ENCODE measurements at places on chromosomes 7 and 10. TPM values are rescaled to one million over a fixed set of nuclear protein-coding genes. Genes with fewer than 3 reads are reported as not detected.

DNA sequence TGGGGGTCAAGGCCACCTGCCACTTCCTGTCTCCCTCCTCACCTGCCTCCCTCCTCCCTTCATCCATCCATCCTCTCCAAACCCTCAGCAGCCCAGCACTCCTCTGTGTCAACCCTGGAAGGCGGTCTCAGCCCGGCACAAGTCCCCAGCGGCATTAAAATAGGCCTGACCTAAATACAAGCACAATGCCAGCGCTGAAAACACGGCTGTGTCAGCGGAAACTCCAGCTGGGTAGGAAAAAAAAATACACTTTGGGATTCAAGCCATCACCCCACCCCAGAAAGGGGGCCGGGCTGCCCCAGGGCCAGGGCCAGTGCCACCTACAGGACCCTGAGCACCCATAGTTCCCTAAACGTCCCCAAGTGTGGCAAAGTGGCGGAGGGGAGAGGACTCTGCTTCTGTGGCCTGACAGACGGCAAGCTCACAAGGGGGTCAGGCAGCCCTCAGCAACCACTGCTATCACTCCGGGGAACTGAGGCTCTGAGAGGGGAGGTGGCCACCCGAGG lies 22.7 kb upstream of the GTF2IRD1 start:
- no peak overlapping the region for H3K4me3 ChIP-seq
- no peaks in the 10 kb centered on the region for H3K4me1 ChIP-seq
- DNase-seq: no peak
- no peaks in the 10 kb centered on the region for H3K27me3 ChIP-seq
- H3K27ac ChIP-seq: no peak overlapping the region
- no peaks in the 10 kb centered on the region for H3K36me3 ChIP-seq

GRCh38 chr7:1670894-1671593 lies 967 bp downstream of the ELFN1 start:
- H3K4me3 ChIP-seq: no peak overlapping the region
- H3K27ac ChIP-seq: no peak overlapping the region
- H3K27me3 ChIP-seq: peaks cover 86% of the 10 kb centered on the region
- H3K4me1 ChIP-seq: peaks cover 30% of the 10 kb centered on the region

GRCh38 chr10:12709521-12709963 lies 292.0 kb downstream of the CCDC3 start:
- H3K27ac ChIP-seq: no peak overlapping the region
- H3K36me3 ChIP-seq: no peaks in the 10 kb centered on the region
- H3K4me3 ChIP-seq: no peak overlapping the region
- peaks cover 30% of the 10 kb centered on the region for H3K4me1 ChIP-seq
- no peaks in the 10 kb centered on the region for H3K27me3 ChIP-seq
- no peak for DNase-seq

Gene DDC
- 3.0 TPM for total RNA-seq

Gene EVX1
- not detected for total RNA-seq

Gene CTNNA3
- total RNA-seq: not detected

Gene FAM25A
- not detected for total RNA-seq
